ENCODE measurements at places on chromosomes 4 and X.

- DNase-seq, result no peak
These were observed 959.0 kb downstream of the C4orf33 start for GRCh38 chr4:130054908-130055307.

DNA sequence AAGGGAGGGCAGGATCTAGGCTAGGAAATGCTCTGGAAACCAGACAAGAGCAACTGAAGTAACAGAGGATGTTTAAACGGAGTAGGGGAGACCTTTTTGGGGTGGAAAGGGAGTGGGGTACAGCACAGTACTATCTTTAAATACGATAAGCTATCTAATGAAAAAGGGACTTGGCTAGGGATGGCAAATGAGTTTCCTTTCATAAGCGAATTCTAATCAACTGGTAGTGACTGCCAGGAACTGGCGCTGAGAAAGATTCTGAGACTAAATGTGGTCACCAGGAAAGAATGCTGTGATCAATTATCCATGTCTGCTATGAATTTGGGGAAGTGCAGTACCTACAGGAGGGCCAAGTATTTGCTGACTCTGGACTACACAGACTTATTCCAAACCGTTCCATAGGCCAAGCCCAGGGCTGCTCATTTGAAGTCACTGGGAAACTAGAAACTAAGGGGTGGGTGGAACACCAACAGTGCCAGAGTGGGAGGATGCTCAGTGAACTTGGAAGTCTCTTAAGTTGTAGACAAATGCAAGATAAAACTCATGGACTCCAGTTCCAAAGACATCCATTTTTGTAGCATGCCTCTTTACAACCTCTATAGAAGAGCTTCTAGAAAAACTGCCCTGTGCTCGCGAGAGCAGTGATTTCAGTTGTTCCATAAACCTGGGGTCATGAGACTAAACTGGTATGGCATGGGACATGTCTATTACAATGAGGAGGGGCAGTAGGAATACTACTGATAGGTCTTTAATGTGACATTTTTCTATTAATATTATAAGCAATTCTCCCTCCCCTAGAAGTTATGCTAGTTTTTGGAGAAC, 2.0 kb downstream of the TRAPPC2 start:
- DNase-seq, result no peak

DNA sequence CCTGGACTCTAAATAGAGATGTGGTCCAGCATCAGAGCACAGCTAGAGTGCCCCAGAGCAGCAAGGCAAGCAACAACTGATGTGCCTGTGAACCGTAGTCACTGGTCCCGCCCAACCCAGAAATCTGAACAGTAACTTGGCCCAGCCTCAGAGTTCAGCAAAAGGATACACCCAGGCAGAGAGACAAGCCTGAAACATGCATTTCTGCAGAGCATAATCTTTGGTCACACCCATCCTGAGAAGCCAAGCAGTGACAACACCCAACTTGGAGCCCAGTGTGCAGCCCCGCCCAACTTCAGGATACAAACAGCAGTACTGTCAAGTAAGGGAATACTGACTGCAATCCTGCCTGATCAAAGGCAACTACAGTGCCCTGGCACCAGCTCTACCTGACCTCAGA, 78.9 kb downstream of the CCDC160 start:
- no peak for DNase-seq

GRCh38 chrX:70527053-70527452, 82.4 kb downstream of the DLG3 start:
- no peak for DNase-seq

DNA sequence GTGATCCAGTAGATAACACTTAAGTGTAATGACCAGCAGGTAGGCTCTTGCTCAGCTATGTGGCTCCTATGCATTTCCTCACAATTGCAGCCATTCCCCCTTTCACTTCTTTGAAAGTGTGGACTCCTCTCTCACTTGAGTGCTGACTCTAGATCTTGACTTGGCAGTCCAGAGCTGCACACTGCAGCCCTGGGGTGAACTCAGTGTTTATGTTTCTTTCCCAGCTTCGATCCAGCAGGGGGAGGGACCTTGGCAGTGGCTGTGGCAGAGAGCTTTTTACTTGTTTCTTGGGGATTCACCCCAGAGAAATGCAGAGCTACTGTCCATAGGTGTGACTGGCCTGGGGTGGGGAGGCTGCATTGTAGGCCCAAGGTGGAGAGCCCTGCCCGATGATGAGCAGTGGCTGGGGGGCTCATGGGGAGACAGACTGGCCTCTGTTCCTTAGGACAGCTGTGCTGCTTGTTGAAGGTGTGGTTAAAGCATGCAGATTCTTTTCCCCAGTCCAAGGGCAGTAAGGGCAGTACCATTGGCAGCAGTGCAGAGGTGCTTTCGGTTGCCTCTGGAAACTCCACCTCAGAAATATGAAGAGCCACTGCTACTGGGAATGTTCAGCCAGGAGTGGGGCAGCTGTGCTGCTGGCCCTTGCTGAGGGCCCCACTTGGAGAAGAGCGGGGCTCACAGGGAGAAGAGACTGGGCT, 134.7 kb downstream of the SH3BGRL start:
- DNase-seq, result no peak

- DNase-seq, result peak; percentile 55
These were observed 1.1 kb downstream of the PJA1 start for GRCh38 chrX:69163936-69164741.

- DNase-seq, result no peak
These were observed 140.0 kb upstream of the GUCY1A1 start for GRCh38 chr4:155526452-155527169.

GRCh38 chrX:18360867-18361266, 6.4 kb upstream of the SCML2 start:
- DNase-seq, result no peak

- DNase-seq, result no peak
These were observed 241.6 kb upstream of the PUDP start for GRCh38 chrX:7389576-7389975.

- DNase-seq, result no peak
These were observed 17.1 kb downstream of the MSANTD1 start for GRCh38 chr4:3266076-3266475.

GRCh38 chr4:7902101-7902553, 37.5 kb downstream of the AFAP1 start:
- no peak for DNase-seq

DNA sequence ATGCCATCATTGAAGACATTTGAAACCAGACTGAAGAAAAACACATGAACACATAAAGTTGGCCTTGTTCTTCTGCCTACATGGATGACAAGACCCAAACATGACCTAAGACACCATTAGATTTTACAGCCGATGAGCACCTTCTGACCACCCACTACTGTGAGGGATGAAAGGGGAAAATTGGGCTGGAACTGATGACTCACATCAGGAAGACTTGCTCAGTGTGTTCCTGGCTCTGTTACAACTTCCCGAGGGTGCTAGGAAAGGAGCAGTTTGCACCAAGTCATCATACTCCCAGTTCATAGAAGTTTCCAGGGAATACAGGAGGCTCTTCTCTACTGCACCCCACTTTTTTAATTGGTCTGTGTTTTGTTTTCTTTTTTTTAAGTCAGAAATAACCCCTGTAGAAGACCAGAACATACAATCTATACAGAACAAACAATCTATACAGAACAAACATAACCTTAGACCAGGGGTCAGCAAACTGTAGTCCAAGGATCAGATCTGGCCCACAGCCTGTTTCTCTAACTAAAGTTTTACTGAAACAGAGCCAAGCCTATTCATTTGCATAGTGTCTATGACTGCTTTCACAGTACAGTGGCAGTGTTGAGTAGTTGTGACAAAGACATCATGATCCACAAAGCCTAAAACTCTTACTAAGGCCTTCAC, 25.3 kb downstream of the BTC start:
- no peak for DNase-seq

- no peak for DNase-seq
These were observed 145.3 kb downstream of the DTHD1 start for GRCh38 chr4:36426741-36427140.

DNA sequence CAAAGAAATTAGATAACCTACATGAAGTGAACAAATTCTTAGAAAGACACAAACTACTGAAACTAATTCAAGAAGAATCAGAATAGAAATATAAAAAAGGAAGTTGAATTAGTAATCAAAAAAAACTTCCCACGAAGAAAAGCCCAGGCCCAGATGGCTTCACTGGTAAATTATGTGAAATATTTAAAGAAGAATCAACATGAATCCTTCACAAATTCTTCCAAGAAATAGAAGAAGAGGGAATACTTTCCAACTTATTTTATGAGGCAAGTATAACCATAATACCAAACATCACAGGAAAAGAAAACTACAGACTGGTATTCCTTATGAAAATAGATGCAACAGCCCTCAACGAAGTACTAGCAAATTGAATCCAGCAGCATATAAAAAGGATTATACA, 30.7 kb downstream of the MOSPD2 start:
- DNase-seq, result no peak

- DNase-seq, result peak; percentile 70
These were observed 102.6 kb downstream of the FSTL5 start for GRCh38 chr4:162061214-162061613.

DNA sequence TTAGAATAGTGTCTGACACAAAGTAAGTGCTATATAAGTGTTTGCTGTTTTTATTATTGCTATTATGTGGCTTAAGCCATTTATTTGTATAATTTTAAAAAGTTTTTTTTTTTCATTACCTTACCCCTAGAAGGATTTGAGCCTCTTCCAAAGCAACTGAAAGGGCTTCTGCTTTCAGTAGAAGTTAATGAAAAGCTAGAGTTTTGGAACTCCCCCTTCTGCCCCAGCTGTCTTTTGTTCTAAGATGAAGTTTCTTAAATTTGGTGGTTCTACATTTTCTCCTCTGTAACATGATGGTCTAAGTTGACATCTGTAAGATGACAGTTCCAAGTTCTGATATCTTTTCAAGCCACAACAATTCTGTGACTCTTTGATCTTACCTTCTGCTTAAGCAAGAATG, 30.3 kb downstream of the FHIP1A start:
- DNase-seq, result no peak

DNA sequence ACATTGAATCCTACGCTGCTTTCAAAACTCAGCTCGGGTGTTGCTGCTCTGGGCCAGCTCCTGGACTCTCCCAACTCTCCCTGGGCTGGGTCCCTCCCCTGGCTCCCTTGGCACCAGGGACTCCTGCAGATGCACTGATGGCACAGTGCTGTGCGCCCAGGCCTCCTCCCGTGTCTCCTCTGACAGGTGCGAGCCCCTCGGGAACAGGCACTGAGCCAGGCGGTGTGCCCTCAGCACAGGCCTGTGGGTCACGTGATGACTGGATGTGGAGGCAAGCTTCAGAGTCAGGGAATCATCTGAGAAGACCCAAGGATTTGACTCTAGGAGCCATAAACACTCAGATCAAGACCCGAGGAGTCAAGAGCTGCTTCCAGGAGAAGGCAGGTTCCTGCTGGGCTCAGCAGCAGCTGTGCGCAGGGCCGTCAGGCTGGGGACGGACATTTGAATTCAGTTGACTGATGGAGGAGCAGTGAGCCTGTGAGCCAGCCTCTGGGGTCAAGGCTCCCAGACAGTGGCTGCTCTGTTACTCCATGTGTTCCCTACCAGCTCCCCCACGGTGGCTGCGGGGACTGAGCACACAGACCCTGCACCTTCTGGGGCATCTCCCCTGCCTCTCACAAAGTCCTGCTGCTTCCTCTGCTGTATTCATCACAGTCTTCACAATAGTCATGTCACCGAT, 33.0 kb downstream of the NAT8L start:
- no peak for DNase-seq

- no peak for DNase-seq
These were observed 54.5 kb downstream of the CCSER1 start for GRCh38 chr4:90181644-90182043.

DNA sequence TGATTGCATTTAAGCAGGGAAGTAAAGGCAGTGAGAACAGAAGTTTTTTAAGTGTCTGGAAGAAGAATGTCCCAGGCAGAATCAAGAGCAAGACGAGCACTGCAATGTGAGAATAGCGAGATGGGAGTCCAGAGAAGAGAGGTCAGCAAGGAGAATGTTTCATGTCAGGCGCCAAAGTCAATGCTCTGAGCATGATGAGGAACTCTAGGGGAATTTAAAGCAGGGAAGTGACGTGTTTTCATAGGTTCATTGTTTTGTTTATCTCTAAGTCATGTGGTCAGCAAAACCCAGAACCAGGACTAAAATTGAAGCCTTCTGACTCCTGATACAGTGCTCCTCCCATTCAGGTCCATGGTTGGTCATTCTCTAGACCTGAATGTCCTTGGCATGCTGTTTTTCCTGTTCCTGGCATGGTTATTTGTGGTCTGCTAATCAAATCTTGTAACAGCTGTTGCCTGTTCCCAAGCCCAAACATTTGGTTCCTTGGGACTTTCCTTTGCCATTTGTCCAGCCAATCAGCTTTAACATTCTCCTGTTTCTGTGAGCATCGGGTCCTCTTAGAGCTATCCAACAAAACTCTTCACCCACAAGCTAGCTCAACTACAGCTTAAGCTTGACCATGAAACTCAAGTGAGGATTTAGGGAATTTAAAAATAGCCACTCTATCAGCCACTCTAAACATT, 37.7 kb downstream of the PTCHD1 start:
- DNase-seq, result no peak

DNA sequence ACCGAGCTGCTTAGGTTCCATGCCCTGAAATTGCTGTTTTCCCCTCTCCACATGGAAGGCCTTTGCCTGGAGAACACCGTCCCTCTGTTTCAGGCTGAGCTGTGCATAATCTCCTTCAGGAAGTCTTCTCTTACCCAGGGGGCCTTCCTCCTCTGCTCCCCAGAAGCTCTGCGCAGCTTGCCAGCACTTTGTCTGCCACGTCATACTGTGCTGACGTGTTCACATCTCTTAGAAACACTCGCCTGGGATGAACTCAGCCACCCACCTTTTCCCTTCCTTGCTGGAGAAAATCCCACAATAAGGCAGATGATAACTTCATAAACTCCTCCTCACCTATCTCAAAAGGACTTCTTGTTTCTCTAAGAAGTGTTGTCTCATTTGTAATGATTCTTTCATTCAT, 110.7 kb downstream of the ARHGAP10 start:
- no peak for DNase-seq

DNA sequence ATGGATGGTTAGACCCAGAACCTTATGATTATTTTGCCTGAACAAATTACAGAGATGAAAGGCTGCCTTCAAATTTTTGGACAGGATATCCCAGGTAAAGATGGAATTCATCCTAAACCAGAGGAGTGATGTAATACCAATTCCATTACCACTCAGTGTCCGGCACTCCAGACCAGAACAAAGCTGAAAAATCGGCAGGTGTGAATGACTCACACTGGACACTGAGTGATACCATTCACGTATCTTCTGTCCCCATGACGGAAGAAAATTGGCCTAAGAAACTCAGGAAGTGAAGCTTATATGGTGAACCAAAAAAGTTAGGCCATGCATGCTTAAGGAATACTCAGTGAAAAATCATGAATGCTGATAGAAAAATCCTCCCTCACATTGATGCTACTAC, 34.5 kb downstream of the PALLD start:
- no peak for DNase-seq

DNA sequence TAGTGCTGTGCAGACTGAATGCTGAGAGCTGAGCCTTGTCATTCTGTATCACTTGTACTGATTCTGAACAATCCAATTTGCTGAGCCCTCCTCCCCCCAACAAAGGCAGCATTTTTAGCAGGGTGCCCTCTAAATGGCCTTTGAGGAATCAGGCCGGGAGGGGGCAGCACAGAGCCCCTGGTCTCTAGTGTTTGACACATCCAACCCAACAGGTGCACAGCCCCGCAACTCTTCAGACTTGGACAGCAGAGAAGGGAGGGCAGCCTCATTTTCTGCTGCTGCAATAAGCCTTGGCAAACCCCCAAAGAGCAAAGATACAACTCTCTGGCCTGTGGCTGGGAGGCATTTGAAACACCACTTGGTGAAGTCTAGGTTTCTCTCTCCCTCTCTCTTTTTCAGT, 3.4 kb downstream of the ATP1B4 start:
- peak; percentile 69 for DNase-seq

GRCh38 chrX:153888344-153888743, 2.4 kb upstream of the L1CAM start:
- DNase-seq, result no peak

Measured in GM23338 (cell line).